ENCODE measurements at places on chromosomes 12 and 14.

DNA sequence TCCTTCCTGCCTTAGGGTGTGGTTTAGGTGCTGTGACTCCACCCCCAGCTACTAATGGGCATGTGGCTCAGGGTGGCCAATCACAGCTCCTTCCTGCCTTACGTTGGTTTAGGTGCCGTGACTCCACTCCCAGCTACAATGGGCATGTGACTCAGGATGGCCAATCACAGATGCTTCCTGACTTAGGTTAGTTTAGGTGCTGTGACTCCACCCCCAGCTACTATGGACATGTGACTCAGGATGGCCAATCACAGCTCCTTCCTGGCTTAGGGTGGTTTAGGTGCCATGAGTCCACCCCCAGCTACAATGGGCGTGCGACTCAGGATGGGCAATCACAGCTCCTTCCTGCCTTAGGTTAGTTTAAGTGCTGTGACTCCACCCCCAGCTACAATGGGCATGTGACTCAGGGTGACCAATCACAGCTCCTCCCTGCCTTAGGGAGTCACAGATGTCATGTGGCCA is 163.9 kb downstream of the TBX5 start:
- DNase-seq = no peak

DNA sequence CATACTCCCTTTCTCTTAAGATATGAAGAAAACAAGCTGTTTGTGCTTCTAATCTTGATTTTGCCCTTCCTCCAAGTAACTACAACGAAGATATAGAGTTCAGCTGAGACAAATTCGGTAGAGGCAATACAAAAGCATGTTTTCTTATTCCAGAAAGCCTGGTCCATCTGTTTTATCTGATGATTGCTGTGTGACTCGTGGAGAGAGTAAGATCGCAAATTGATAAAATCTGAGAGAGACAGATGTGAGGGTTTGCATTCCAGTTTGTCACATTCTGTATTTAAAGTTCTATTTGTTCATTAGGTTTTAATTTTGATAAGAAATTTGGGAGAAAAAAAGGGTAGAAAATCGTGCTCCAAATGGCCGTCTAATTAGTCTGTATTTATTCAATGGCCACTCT is 192.1 kb downstream of the CPNE8 start:
- no peak for DNase-seq

DNA sequence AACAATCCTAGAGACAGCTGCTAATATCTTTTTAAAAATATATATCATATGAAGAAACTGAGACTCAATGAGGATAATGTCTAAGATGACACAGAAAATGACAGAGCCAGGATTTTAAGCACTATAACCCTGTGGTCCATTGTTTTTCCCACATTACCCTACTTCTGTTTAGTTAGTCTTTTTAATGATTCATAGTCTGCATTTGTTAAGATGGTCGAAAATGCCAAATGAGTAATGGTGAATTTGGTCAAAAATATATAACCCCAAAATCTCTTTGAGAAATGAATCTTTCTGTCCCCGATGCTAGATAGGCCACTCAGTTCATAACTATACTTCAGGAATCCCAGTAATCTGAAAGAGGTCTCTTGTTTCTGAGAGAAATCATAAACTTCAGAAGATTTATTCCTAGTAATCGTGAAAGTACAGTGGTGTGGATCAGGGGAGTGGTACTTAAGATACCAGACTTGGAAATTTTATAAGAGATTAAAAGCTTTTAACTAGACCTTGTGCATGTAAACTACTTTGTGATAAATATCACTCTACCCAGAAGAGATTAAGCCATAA is 10.8 kb downstream of the RTRAF start:
- no peak for DNase-seq

DNA sequence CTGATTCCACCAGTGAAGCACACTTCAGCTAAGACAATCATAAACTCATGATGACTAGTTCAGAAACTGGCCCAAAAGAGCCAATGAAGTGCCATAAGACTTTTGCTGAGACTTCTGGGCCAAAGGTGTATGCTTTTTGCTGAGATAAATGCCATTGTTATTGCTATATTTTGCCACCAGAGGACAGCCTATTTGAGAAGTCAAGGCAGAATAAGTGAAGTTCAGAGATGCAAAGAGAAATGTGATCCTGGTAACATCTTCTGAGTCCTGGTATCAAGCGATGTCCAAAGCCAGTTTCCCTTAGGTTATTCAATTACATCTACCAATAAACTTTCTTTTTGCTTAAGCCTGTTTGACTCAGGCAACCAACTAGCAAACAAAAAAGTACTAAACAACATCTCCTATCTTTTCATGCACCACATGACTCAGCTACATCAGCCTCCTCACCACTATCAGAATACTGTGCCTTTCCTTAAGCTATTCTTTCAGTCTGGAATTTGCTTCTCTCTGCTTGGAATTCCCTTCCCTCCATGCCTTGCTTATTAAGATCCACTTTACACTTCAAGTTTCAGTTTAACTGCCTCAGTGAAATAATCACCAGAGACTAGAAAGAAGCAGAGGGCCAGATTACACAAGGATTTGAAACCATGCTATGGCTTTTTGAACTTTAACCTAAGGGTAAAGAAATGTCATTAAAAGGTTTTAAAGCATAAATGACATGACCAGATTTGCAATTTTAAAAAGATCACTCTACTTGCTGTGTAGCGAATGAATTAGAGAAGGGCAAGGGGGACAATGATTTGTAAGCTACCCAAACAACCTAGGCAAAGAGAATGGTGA is 14.0 kb downstream of the CRY1 start:
- no peak for DNase-seq

DNA sequence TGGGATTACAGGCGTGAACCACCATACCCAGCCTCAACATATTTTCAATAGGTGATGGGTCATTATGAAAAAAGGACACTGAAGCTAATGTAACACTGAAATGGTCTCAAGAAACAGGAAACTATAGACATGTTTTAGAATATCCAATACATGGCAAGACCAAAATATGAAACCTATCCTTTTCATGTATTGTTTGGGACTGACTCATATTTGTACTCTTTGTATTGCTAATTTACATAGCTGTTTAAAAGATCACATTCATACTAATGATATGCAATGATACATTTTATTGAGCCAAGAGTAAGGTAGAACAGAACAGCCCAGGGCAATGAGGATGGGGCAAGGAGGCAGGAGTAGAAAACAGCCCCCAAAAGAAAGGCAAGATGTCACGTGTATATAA is 32.6 kb downstream of the RESF1 start:
- DNase-seq = no peak

GRCh38 chr12:46126050-46126727 is 135.8 kb upstream of the SCAF11 start:
- no peak for DNase-seq

DNA sequence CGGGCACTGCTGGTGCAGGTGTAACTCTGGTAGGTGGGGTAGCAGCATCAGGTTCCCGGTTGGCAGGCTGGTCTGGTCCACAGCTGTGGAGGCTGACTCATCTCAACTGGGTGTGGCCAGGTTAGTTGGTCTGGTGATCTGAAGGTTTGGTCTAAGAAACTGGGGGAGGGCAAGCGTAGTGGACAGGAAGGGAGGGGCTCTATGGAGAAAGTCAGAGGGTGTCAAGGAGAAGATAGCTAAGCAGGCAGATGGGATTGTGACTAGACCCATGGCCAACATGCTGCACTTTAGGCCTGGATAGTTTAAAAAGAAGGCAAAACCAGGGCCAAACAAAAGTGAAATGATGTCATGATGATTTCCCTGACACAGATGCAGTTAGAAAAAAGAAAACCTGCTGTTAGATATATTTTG is 7.9 kb downstream of the TRIM9 start:
- no peak for DNase-seq

DNA sequence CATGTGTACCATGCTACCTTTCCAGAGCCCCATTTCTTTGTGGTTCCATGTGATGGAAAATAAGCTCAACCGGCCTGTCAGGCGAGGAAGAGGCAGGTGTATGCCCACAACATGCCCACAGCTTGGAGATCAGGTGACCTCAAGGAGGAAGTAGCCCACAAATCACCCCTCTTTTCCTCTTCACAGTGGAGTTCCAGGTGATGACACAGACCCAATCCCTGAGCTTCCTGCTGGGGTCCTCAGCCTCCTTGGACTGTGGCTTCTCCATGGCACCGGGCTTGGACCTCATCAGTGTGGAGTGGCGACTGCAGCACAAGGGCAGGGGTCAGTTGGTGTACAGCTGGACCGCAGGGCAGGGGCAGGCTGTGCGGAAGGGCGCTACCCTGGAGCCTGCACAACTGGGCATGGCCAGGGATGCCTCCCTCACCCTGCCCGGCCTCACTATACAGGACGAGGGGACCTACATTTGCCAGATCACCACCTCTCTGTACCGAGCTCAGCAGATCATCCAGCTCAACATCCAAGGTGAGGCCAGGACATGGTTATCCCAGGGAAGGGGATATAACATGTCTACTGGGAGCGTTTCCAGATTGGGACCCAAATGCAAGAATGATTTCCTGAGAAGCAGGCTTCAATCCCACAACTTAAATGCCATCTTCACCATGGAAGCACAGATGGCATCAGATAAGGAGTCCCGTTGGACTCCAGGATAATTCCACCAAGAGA is 5.5 kb downstream of the TAPBPL start:
- DNase-seq = no peak

- DNase-seq = no peak
These were observed 230.3 kb downstream of the BCAT1 start for GRCh38 chr12:24718617-24719016.

- peak; percentile 65 for DNase-seq
These were observed 48.6 kb upstream of the TMEM233 start for GRCh38 chr12:119544765-119545625.

DNA sequence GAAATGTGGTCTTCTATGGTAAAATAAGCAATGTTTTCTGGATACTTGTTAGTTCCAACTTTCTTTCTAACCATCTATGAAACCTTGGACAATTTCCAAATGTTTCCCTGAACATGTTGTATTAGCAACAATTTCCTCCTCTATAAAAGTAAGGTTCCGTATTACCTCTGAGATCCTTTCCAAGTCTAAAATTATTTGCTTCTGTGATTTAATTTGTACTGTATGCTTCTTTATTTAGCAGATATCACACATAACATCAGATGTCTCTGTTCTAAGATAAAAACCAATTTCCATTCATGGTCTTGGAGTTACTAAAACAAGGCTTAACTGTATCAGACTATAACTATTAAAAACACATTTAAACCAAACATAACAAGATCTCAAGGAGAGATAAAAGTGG is 177.2 kb downstream of the FOXA1 start:
- no peak for DNase-seq

DNA sequence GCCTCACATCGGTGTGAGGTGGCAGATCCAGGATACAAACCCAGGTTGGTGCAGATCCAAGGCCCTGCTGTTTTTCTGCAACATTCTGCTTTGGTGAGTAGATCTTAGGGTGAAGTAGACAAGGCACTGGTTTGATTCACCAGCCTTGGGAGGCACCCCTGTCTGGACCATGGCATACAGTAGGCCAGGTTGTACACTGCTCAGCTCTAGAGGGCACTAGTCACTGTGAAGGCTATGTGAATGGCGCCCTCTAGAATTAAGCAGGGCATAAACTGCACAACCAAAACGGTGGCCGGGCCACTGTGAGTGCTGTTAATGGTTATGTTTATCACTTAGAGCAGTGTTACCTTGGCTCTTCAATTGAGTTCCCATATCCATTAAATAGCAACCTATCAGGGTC is 280.6 kb upstream of the PWP1 start:
- DNase-seq = peak; percentile 43

DNA sequence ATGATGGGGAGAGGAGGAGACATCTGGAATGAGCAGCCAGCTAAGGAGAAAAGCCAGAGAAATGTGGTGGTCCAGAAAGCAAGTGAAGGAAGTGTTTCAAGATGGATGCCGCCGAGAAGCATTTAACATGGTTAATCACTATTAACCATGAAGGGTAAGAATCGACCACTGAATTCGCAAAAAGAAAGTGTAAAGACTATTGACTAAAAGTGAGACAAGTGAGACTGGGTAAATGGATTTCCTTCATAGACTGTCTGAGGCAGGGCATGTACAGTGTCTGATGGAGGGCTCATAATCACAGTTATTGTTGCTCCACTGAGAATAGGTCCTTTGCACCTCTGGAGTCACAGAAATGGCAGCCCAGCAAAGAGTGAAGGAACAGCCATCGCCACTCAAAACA is 25.3 kb upstream of the CLMN start:
- DNase-seq = no peak

DNA sequence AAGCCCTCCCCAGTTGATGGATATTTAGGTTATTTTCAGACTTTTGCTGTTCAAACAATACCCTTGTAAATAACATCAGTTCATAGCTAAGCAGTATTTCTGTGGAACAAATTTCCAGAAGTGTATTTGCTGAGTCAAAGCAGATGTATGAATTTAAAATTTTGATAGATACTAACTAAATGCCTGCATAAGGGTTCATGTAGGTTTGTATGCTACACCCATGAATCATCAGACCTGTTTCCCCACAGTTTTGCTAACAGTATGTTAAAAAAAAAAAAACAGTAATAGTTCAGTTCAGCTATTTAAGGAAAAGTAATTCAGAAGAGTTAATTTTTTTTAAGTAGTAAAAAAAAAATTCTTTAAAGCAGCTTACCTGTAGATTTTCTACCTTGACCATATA is 236.1 kb upstream of the DIO2 start:
- no peak for DNase-seq

GRCh38 chr14:85594217-85594616 is 64.3 kb downstream of the FLRT2 start:
- DNase-seq = no peak

DNA sequence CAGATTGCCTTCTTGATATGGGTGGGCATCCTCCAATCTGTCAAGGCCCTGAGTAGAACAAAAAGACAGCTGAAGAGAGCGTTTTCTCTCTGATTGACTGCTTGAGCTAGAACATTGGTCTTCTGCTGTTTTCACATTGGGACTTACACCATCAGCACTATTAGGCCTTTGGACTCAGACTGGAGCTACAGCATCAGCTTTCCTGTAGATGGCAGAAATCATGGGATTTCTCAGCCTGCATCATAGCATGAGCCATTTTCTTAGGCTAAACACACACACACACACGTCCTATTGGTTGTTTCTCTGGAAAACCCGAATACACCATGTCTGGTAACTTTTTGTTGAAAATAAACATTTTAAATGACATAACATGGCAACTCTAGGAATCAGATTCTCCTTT is 15.8 kb upstream of the PPM1A start:
- DNase-seq = no peak

GRCh38 chr12:82479511-82479910 is 121.2 kb downstream of the METTL25 start:
- no peak for DNase-seq

DNA sequence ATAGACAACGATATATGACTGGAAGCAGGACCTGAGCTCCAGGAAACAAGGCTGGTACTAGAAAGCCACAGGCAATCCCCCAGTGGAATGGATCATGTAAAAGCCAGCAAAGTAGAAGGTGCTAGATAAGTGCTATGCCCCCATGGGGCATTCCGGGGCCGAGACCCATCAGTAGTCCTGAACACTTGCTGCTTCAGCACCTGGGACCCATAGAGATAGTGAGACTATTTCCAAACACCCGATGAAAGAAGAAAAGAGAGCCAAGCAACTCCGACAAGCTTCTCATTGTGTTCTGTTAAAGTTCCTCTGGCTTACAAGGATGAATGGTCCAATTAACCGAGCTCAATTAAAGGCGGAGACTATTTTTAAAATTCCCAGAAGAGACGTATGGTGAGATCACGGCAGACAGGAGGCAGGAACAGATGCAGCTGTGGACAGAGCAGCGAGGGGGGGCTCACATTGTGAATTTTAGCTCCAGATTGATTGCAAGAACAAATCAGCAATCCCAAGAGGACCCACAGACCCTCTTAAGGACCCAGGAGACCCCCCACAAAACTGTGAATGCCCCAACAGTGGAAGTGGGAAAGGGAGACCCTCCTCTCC is 142.5 kb upstream of the OVCH1 start:
- no peak for DNase-seq

GRCh38 chr12:104340925-104341611 is 37.5 kb downstream of the EID3 start:
- DNase-seq = no peak

All from activated T-cell treated with anti-CD3 and anti-CD28 coated beads, Interleukin-2, amount 50 U/mL, for 48 hours (primary cell).